HFFc6 (cell line): ENCODE measurements at places on chromosomes 16 and 17.

- no peak overlapping the region for H3K27ac ChIP-seq
- no peak overlapping the region for H3K4me3 ChIP-seq
- no peaks in the 10 kb centered on the region for H3K36me3 ChIP-seq
Observed at GRCh38 chr16:83835586-83836566, 28.1 kb downstream of the HSBP1 start.

DNA sequence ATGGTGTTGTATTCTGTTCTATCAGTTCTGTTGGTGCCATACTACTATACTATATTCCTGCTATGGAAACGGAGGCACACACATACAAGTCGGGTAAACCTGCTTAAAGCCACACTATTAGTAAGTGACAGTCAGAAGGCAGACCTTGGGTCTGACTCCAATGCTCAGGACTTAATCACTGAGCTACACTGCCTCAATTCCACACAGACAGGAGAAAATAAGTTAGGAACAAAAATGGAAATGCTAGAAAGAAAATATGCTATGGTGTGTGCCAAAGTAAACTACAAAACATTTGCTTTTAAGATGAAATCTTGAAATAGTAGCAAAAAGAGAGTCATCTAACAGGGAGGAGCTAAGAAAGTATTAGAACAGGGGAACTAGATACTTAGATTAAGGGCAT is 48.1 kb downstream of the MYO1D start:
- no peak overlapping the region for H3K27ac ChIP-seq
- peaks cover 2% of the 10 kb centered on the region for H3K27me3 ChIP-seq
- peak; percentile 17 for DNase-seq
- no peak overlapping the region for H3K4me3 ChIP-seq
- H3K4me1 ChIP-seq: peaks cover 20% of the 10 kb centered on the region; the same call in 1 of the 2 replicates

GRCh38 chr16:56260378-56261160 is 69.3 kb downstream of the GNAO1 start:
- no peaks in the 10 kb centered on the region; the same call in 1 of the 2 replicates for H3K4me1 ChIP-seq
- DNase-seq: no peak
- H3K36me3 ChIP-seq: no peaks in the 10 kb centered on the region
- H3K27me3 ChIP-seq: peaks cover 39% of the 10 kb centered on the region
- no peak overlapping the region for H3K4me3 ChIP-seq

DNA sequence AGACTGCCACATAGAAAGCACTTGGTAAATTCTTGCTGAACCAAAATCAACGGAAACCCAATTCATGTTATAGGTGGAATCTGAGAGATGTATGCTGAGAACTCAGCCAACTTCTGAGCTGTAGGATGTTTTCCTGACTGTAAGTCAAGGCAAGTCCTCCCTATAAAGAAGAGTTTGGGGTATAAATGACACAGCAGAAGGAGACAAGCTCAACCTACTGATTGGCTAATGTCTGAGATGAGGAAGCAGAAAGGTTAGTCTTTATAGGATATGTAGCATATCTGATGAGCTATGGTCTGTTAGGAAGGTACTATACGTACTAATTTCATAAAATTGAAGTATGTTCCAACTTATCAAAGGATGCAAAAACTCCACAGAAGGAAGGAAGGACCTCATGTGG is 99.5 kb downstream of the XYLT1 start:
- no peaks in the 10 kb centered on the region for H3K36me3 ChIP-seq
- H3K27me3 ChIP-seq: peaks cover 1% of the 10 kb centered on the region; the same call in 1 of the 2 replicates
- DNase-seq: no peak
- H3K4me3 ChIP-seq: no peak overlapping the region
- H3K27ac ChIP-seq: no peak overlapping the region
- peaks cover 34% of the 10 kb centered on the region for H3K4me1 ChIP-seq

DNA sequence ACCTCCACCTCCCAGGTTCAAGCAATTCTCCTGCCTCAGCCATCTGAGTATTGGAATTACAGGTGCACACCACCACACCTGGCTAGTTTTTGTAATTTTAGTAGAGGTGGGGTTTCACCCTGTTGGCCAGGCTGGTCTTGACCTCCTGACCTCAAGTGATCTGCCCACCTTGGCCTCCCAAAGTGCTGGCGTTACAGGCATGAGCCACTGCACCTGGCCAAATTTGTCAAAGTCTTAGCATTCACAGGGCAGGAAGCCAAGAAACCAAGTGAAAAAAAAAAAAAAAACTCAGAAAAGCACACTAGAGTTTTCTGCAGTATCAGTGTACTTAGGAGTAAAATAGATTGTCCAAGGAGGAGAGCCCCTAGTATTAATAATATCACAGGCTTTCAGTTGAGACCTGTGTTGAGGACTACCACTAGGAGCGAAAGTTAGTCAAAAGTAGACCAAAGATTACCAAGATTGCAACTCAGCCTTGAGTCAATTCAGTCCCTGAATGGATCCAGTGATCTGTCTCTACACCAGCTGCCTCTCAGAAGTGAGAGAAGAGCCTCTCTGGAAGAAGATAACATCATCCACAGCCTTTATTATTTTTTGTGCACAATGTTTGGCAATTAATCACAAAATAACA is 159.7 kb downstream of the CEP112 start:
- peaks cover 6% of the 10 kb centered on the region; the same call in 1 of the 2 replicates for H3K4me1 ChIP-seq
- H3K27me3 ChIP-seq: no peaks in the 10 kb centered on the region; the same call in 1 of the 2 replicates
- no peaks in the 10 kb centered on the region for H3K36me3 ChIP-seq
- DNase-seq: no peak
- no peak overlapping the region for H3K4me3 ChIP-seq
- no peak overlapping the region for H3K27ac ChIP-seq
